ENCODE measurements at places on chromosomes 3 and 15.

GRCh38 chr15:58793862-58794261 is 22.8 kb downstream of the MINDY2 start:
- no peak for DNase-seq

- no peak for DNase-seq
These were observed 22.2 kb downstream of the EPHB3 start for GRCh38 chr3:184583578-184584451.

DNA sequence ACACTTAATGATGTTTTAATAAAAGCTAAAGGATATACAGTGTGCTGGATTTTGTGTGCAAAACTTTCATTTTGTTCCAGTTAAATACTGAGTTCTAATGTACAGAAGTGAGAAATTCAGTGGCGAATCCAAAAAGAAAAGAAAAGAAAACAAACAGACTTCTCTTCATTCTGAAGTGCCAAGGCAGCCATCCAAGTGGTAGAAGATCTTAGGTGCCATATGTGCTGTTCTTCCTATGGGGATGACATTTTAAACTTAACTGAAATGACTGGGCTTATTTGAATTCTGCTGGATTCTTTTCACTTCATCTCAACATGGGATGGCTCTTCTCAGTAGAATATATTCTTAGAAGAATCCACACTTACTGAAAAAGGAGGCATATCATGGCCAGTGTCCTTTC is 416.5 kb downstream of the ROBO2 start:
- no peak for DNase-seq

GRCh38 chr3:42660898-42661297 is 7.4 kb downstream of the ZBTB47 start:
- DNase-seq = no peak

GRCh38 chr3:36784138-36784635 is 19.8 kb upstream of the DCLK3 start:
- no peak for DNase-seq

- DNase-seq = no peak
These were observed 662.8 kb upstream of the CCDC54 start for GRCh38 chr3:106714400-106714799.

DNA sequence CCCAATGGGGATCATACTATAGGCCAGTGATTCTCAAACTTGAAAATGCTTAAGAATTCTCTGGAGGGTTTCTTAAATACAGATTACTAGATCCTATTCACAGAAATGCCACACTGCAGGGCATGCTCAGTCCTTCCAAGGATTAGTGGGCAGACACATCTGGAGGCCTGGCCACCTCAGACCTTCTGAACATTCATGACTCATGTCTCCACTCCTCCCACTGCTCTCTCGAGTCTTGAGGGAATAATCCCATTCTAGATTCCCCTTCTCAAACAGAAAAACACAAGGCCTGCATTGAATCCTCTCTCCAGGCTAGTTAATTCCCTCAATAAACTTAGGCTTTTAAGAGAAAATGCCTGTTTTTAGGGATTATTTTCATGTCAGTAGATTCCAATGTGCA is 22.1 kb downstream of the ZNF621 start:
- DNase-seq = no peak

Measured in stimulated activated CD4-positive, alpha-beta T cell treated with anti-CD3 and anti-CD28 coated beads, Interleukin-4, amount 100 ng/mL, for 4 hours (primary cell).